ENCODE measurements at places on chromosomes 7 and 10.

GRCh38 chr10:77252380-77253146, 385.0 kb downstream of the KCNMA1 start:
- no peak for DNase-seq

DNA sequence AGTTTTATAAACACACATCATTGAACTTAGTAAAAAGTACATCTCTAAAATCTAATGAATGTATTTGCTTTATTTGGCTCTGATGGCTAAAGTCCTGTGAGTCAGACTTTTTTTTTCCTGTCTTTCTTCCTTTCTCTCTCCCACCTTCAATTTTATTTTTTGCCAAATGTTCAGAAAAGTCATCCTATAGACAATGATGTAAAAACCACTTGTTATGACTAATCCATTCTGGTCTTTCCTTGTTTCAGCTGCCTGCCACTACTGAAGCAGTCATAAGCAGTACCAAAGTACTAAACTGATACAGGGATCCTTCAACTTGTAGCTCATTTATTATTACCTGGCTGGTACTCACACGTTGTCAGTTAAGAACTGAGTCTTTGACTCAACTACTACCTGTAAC, 23.9 kb downstream of the HECTD2 start:
- DNase-seq: no peak

GRCh38 chr7:134916171-134916883, 70.0 kb upstream of the AGBL3 start:
- no peak for DNase-seq

DNA sequence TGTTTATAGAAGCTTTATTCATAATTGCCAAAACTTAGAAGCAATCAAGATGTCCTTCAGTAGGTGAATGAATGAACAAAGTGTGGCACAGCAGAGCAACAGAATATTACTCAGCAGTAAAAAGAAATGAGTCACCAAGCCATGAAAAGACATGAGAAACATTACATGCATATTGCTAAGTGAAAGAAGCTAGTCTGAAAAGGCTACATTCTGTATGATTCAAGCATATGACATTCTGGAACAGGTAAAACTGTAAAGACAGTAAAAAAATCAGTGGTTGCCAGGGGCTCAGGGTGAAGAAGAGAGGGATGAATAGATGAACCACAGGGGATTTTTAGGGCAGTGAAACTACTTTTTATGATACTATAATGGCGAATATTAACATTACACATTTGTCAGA, 80.9 kb upstream of the APBB1IP start:
- no peak for DNase-seq

DNA sequence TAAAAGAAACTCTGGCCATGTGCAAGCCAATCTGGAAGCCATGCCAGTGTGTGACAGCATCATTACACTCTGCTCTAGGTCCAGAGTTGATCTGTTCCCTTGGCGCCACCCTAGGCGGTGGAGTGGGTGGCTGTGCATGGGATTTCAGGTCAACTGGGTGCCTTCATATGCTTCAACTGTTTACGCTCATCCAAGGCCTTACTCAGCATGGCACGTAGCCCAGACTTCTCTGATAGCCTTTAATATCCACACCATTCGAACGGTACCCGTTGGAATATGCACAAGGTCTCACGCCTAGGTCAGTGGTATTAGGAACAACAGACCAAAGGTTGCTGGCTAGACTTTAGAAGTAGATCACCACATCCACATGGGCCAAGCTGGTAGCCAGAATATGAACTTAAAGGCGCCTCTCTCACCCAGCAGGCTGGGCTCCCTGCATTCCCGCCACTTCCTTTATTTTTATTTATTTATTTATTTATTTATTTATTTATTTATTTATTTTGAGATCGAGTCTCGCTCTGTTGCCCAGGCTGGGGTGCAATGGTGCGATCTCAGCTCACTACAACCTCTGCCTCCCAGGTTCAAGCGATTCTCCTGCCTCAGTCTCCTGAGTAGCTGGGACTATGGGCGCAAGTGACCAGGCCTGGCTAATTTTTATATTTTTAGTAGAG, 18.7 kb upstream of the ACHE start:
- DNase-seq: no peak

All from germinal center (tissue), 1 donor.